ENCODE measurements at places on chromosomes 6 and 20.

- no peak for DNase-seq
These were observed 244.4 kb downstream of the GMPR start for GRCh38 chr6:16482702-16483314.

DNA sequence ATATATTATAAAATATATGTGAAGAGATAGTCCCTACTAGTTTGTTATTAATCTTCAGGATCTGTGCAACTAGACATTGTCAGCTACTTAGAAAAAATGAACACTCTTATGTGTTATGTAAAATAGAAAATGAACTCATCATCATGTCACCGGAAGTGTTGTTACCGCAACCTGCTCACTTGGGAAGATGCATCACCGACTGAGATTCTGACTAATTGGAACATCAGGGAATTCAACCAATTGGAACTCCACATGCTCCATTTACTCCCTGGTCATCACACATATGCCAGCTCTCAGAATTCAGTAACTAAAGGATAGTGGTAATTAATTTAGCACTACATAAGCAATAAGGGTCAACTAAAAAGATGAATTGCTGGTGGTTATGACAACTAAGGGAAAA, 16.7 kb upstream of the B3GAT2 start:
- no peak for DNase-seq

- no peak for DNase-seq
These were observed 18.9 kb downstream of the PKIG start for GRCh38 chr20:44601236-44601671.

DNA sequence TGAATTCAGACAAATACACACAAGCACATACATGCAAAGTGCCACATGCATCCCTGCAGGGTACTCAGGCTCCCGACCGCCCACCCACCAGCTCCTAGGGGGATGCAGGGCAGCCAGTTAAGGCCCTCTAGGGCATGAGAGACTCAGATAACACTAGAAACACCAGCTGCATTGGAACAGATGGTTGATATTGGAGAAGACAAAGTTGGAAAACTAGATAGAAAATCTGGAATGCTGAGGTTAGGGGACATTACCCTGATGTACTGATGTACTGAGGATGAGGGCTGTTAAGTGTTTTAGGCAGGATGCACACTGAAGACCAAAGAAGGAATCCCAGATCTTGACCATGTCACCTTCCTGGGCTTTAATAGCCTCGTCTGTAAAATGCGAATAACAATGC, 134.6 kb upstream of the ECI2 start:
- DNase-seq: no peak

DNA sequence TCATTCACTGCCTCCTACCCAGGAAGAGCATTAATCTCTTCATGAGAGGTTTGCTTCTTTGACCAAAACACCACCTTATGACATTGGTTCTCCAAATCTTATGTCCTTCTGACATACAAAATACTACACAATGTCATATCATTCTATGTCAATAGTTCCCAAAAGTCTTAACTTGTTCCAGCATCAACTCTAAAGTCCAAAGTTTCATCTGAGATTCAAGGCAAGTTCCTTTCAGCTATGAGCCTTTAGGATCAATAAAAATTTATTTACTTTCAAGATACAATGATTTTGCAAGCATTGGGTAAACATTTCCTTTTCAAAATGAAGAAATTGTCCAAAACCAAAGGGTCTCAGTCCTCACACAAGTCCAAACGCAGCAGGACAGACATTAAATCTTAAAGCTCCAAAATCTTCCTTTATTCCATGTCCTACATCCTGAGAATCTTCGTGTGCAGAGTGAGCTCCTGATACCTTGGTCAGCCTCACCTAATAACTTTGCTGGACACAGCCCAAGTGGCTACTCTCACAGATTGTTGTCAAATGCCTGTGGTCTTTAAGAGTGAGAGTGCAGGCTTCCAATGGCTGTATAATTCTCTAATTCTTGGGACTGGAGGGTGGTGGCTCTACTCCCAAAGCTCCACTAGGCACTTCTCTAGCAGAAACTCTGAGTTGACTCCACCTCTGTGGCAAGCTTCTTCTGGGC, 1668.2 kb downstream of the HACE1 start:
- DNase-seq: no peak

DNA sequence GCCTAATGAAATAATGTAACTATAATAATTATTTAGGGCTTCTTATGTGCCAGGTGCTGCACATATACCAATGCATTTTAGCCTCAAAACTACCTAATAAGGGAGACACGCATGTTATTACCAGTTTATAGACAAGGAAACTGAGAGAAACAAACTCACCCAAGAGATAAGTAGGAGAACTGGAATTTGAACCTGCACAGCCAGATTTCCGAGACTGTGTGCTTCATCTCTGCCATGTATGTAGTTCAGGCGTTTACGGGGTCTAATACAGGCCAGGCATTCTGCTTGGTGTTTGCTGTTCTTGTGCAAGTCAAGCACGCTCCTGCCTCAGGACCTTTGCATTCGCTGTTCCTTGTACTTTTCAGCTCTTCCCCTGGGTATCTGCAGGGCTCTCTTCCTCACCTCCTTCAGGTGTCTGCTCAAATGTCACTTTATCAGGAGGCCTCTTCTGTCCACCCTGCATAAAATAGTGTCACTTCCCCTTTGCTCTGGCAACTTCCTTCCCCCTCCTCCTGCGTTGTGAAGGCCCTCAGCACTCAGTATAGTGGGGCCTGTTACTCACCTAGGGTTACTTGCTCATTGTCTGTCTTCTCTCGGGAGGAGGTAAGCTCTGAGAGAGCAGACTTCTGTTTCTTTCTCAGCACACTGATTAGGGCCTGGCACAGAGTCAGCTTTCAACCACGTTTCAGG, 6.1 kb upstream of the NSFL1C start:
- DNase-seq: no peak

- no peak for DNase-seq
These were observed 17.4 kb downstream of the ITPR3 start for GRCh38 chr6:33638556-33638955.

- DNase-seq: no peak
These were observed 24.3 kb upstream of the ADGRF1 start for GRCh38 chr6:47066418-47066817.

GRCh38 chr6:5501837-5502236, 240.5 kb downstream of the FARS2 start:
- DNase-seq: no peak

GRCh38 chr20:19768325-19768842, 10.3 kb downstream of the RIN2 start:
- DNase-seq: no peak

- DNase-seq: no peak
These were observed 35.3 kb downstream of the TAF11 start for GRCh38 chr6:34852406-34853085.
